Activated CD4-positive, alpha-beta T cell treated with anti-CD3 and anti-CD28 coated beads, Interleukin-2, amount 10 ng/mL, durations not matched to agents 7 days and 5 days (primary cell): ENCODE measurements at places on chromosomes 3 and 15. TPM values are rescaled to one million over a fixed set of nuclear protein-coding genes. Genes with fewer than 3 reads are reported as not detected.

Gene SAMD7
- not detected for total RNA-seq

Gene DLL4
- not detected for total RNA-seq

Gene CATSPER2
- 1.5 TPM for total RNA-seq

Gene CYP1A1
- total RNA-seq: 2.2 TPM

Gene PLA1A
- not detected for total RNA-seq

Gene GRK7
- total RNA-seq: not detected

Gene KLHL6
- 41.2 TPM for total RNA-seq

Gene STRIT1
- not detected for total RNA-seq

Gene SAXO2
- 14.3 TPM for total RNA-seq

Gene TNFAIP8L3
- not detected for total RNA-seq

Gene GCNT3
- not detected for total RNA-seq

Gene SKOR1
- 0.29 TPM for total RNA-seq

Gene IGDCC3
- not detected for total RNA-seq

Gene GUCA1C
- not detected for total RNA-seq

Gene IL17RC
- 0.32 TPM for total RNA-seq

Gene LSAMP
- total RNA-seq: not detected

Gene MFGE8
- total RNA-seq: 58.5 TPM

Gene TMCO5A
- not detected for total RNA-seq

Gene RTP4
- 19.4 TPM for total RNA-seq
